Stimulated activated CD8-positive, alpha-beta memory T cell treated with anti-CD3 and anti-CD28 coated beads, Interleukin-7, amount 100 ng/mL, for 1 hour (primary cell): ENCODE measurements at places on chromosomes 16 and 17.

GRCh38 chr17:71032746-71033273, 863.5 kb downstream of the KCNJ2 start:
- no peak for DNase-seq

GRCh38 chr17:41868568-41868967, 3.3 kb upstream of the KLHL11 start:
- no peak for DNase-seq

GRCh38 chr17:41546819-41547218, 18.7 kb upstream of the KRT19 start:
- no peak for DNase-seq

DNA sequence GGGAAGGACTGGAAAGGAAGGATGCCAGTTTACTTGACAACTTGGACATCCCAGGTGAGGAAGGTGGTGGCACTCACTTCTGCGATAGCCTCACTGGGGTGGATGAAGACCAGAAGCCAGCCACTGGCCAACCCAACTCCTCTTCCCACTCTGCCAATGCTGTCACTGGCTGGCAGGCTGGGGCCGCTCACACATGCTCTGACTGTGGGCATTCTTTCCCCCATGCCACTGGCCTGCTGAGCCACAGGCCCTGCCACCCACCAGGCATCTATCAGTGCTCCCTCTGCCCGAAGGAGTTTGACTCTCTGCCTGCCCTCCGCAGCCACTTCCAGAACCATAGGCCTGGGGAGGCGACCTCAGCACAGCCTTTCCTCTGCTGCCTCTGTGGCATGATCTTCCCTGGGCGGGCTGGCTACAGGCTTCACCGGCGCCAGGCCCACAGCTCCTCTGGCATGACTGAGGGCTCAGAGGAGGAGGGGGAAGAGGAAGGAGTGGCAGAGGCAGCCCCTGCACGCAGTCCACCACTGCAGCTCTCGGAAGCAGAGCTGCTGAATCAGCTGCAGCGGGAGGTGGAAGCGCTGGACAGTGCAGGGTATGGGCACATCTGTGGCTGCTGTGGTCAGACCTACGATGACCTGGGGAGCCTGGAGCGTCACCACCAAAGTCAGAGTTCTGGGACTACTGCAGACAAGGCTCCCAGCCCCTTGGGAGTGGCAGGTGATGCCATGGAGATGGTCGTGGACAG, 4.5 kb downstream of the ZNF646 start:
- no peak for DNase-seq

DNA sequence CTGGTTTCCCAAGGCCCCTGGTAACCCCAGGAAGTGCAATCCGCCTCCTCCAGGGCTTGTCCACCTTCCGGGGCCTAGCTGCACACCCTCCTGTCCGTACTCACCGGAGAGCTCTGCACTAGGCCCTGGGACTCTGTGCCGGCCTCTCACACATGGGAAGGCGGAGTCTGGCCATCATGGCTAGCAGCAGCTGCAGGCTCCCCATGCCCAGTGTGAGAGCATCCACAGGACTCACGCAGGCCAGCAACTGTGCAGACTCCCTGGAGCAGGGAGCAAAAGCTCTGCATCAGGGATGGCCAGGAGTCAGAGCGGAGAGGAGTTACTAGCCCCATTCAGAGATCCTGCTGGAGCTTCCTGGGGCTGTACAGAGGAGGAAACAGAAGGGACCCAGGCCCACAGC, 20.2 kb downstream of the FOXN1 start:
- DNase-seq: no peak

DNA sequence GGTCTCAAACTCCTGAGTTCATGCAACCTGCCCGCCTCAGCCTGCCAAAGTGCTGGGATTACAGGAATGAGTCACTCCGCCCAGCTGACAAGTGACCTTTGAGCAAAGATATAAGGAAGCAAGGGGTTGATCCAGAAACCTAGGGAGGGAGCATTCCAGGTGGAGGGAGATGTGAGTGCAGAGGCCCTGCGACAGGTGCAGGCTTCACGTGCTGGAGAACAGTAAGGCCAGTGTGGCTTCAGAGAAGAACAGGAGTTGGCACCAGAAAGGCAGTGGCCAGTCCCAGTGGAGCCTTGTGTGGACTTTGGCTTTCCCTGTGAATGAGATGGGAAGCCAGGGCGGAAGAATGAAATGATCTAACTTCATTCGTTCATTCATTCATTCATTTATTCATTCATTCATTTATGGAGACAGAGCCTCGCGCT, 73.6 kb upstream of the HAS3 start:
- no peak for DNase-seq

GRCh38 chr17:15007147-15007553, 258.0 kb downstream of the PMP22 start:
- no peak for DNase-seq

GRCh38 chr16:85347213-85347591, 234.9 kb upstream of the CIBAR2 start:
- no peak for DNase-seq

- DNase-seq: no peak
These were observed 38.5 kb downstream of the ZNF276 start for GRCh38 chr16:89759746-89760340.
